ENCODE measurements at places on chromosomes 12 and 14.

DNA sequence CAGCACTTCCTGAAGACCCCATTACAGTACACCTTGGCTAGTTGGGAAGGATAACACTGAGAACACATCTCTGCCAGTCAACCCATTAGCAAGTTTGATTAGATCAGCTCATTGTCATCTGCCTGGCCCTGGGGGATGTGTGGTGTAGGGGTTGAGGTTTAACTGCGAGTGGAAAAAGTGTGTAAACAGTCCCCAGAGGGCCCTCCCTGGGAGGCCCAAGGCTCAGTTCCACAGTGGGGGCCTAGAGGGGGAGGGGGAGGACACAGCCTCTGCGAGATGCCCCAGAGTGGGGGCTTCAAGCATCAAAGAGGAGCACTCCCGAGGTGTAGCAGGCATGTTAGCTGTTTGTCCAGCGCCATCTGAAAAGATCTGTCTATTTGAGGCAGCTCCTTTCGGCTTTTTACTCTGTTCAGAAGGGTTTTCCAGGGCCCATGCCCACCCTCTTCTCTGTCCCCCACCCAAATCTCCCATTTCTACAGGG is 344 bp downstream of the LPAR5 start:
- peak; percentile 22 for DNase-seq

DNA sequence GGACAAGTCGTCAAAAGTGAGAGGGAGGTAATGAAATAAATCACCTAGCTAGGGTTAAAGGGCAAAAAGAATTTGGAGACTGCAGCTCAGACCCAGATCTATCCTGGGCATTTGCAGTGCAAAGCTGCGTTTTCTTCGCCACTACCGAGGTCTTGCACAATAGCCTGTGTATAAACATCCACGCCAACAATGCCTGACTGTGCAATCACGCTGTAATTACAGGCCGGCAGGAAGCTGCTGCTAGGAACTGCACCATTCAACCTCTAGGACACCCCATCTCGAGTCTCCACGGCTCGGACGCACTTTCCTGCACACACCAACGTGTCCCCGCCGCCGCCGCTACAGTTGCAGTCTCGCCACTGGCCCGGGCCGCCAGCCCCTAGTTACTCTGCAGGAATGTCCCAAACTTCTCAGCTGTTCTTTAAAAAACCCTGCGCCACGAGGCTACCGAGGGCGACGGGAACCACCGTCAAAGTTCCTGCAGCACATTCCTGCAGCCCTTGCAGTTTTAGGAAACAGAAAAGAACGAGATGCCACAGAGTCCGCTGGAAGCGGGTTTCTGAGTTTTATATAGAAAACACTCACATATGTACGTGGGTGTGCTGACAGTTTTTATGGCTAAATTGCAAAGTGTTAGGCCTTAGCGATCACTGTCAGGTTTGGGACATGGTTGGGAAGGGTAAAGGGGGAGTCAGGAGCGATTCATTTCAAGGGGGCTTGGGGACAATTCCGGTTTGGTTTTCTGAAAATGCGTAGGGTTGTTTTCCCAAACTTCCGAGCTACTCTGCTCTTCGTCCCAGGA is 65.6 kb upstream of the PTGR2 start:
- DNase-seq: peak; percentile 95

DNA sequence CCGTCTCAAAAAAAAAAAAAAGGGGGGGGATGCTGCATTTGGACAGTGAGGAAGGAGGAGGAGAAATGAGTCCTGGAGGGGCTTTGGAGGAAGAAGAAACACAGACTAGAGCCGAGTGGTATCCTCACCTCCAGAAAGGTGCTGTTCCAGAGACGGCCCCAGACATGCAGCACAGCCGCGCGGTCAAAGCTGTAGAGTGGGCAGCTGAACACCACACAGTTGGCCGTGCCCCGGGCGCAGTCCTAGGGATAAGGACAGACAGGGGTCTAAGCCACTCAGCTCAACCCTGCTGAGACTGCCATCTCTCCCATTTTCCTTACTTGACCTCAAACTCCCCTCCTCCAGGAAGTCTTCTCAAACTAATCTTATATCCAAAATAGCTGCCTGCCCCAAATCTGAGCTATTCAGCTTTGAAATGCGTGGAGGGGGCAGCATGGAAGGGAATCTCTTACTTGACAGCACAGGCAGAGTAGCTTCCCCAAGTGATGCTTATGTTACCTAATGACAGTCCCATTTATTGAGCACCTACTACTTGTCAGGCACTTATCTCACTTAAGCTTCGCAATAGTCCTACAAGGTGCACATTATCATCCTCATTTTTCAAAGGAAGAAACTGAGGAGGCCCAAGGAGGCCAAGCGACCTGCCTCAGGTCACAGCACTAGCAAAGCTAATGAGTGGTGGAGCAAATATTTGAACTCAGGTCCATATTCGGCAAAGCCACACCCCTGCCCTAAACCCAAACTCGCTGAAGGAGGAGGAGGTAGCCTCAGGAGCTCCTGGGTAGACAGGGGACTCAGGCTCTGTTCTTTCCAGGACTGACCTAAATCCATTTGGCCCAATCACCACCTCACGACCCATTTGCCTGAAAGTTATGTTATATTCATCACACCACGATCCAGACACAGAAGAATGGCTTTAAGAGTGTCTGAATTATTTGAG is 18.7 kb downstream of the ITGA7 start:
- DNase-seq: no peak

- DNase-seq: peak; percentile 95
Observed at GRCh38 chr12:101935890-101936746, 58.7 kb downstream of the DRAM1 start.

DNA sequence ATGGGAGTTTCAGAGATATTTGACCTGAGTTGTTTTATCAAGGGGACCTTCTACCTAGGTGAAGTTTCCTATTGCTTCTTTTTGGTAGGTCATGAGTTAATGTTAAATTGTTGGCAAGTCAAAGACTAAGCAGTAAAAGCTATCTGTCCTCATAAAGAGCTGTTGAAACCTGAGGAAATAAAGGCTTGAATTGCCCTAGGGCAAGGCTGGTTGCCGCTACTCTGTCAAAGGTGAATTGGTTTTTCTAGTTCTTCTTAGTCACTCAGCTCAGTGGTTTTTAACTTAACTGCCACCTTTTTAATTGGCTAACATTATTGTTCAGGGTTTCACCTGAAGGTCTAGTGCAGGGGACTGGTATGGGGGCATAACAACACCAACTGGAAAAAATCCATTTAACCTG is 441.6 kb upstream of the FBXO33 start:
- no peak for DNase-seq

DNA sequence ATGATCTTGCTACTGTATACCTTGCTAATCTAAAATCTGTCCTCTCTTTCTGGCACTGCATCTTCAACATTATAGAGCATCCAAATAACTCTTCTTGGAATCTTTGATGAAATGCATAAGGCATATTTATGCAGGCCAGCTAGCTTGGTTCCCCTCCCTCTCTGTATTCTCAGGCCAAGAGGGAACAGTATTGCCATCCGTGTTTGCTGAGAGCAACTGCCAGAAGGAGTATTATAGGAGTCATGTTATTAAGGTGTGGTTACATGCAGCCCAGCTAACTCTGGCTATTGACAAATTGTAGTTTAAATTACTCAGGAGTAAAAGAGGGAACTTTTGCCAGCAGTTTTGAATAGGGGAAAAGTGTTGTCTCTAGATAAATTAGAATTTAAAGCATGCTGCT is 309.3 kb upstream of the E2F7 start:
- no peak for DNase-seq

- DNase-seq: peak; percentile 79
Observed at GRCh38 chr14:103078420-103078749, 5.6 kb upstream of the LBHD2 start.

DNA sequence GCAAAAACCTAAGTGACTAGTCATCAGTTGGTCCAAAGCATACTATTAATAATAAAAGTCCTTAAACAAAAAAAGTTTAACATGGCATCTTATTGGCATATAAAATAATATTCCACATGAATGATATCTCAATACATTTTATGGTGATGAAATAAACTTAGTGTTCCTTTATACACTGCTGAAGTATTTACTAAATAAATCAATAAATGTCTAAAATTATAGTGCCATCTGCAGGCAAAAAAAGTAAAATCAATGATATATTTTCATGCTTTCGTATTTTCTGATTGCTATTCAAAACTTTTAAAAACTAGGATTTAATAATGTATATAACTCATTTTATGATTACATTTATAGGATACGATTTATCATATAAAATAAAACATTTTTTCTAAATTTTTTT is 30.5 kb downstream of the PUS7L start:
- peak; percentile 4 for DNase-seq

- DNase-seq: no peak
Observed at GRCh38 chr12:105030820-105031807, 45.0 kb downstream of the NOPCHAP1 start.

DNA sequence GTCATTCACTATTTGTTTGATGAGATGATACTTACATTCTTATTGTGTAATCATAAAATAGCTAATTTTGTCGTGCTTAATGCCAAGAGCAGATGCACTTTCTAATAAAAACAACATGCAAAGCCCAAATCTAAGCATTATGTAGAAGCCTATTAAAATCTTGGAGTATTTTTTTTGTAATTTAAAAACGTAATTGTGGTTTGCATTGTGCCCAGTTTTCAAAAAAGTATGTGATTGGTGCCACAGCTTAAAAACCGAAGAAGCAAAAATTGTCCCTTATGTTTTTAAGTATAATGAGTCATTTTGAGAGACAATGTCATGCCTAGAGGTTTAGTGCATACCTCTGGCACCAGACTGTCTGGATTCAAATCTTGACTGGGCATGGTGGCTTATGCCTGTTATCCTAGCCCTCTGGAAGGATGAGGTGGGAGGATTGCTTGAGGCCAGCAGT is 464.8 kb upstream of the RGS6 start:
- DNase-seq: peak; percentile 87

DNA sequence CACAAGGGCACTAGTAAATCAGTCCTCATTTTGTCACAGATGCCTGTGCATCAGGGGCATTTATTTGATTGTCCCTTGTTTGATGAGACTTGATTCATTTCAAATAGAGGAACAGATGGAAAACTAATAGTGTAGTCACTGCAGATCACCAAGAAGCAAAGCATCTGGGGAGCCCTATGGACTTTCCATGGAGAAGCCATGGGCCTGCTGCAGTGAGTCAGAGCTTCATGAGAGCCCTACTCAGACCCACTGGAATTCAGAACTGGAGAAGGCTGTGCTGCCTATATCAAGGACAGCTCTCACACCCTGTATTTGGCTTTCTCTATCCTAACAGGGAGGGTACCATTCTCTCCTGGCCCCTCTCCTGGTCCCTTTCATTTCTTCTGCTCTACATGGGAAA is 126.2 kb downstream of the GRIP1 start:
- peak; percentile 1 for DNase-seq

Measured in EH (cell line).